ENCODE measurements at places on chromosomes 5 and 9. TPM values are rescaled to one million over a fixed set of nuclear protein-coding genes. Genes with fewer than 3 reads are reported as not detected.

Gene MUSK
- not detected for polyA plus RNA-seq

Gene PTGS1
- polyA plus RNA-seq: 4.5 TPM

DNA sequence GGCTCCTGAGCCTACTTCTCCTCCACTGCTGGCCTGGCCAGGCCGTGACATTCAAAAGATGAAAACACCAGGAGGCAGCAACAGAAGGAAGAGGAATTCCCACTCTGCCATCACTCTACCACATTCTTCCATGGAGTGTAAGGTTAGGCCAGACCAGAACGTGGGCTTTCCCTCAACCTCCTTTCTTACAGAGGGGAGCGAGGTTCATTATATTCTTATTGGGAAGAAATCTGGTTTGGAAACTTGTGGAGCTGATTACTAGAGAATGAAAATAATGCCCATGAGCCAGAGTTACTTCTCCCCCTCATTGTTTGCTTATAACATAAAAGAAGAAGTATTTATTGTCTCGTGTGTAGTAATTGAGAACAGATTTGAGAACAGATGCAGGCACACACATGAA is 136.3 kb upstream of the BASP1 start:
- DNase-seq: no peak
- no peaks in the 10 kb centered on the region for H3K36me3 ChIP-seq
- peaks cover 4% of the 10 kb centered on the region for H3K4me1 ChIP-seq
- H3K27me3 ChIP-seq: no peaks in the 10 kb centered on the region

Gene C5orf52
- not detected for polyA plus RNA-seq

DNA sequence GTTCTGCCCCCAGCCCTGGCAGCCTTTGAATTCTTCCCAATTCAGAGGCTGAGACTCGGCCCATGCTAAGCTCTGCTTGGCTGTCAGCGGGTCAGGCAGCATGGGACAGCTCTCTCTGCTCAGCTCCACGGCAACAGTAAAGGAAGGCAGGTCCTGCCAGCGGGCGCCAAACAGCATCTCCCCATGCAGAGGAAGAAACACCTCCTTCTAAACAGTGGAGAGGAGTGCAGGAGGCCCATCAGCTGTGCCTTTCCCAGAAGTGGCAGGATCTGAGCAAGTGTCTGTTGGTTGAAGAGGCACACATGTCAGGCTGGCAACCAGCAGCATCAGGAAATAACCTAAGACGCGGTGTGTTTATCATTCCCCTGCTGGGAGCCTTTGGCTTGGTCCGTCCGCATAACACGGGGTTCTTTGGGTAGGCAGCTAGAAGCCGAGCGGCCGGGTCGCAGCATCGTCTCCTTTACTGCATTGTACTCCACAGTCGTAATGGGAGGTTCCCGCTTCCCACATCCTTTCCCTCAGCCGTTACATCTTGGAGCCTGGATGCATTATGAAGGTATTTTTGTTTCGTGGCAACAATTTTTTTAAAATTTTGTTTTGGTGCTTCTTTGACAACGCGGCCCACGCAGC is 42.7 kb upstream of the NCS1 start:
- peaks cover 23% of the 10 kb centered on the region for H3K4me1 ChIP-seq
- no peaks in the 10 kb centered on the region for H3K27me3 ChIP-seq
- peaks cover 11% of the 10 kb centered on the region for H3K36me3 ChIP-seq
- H3K27ac ChIP-seq: peak overlapping the region; percentile 50
- no peak for DNase-seq
- no peak overlapping the region for H3K4me3 ChIP-seq

Gene ANKRD18B
- 16.9 TPM for polyA plus RNA-seq

GRCh38 chr5:150431574-150431973 is 18.0 kb downstream of the RPS14 start:
- H3K27me3 ChIP-seq: no peaks in the 10 kb centered on the region
- peaks cover 24% of the 10 kb centered on the region for H3K4me1 ChIP-seq
- no peak overlapping the region for H3K27ac ChIP-seq

DNA sequence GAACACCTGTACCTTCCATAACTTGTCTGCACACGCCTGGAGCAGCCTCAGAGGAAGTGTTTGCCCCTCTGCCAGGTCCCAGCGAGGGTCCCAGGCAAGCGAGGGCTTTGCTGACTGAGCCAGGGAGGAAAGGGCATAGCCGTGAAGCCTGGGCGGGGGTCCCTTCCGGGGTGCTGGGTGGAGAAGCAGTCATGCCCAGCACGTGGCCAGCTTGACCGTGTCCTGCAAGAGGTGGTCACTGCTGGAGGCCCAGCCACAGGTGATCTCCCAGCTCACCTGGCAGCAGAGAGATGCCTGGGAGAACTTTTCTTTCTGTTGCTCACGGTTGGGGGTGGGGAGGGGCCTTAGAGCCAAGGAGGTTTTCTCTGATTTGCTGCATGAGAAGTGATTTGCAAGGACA is 195.3 kb downstream of the CACNA1B start:
- DNase-seq: no peak
- H3K4me3 ChIP-seq: no peak overlapping the region
- H3K4me1 ChIP-seq: no peaks in the 10 kb centered on the region
- H3K27me3 ChIP-seq: no peaks in the 10 kb centered on the region

Data from keratinocyte (primary cell).